ENCODE measurements at places on chromosomes 5 and 9.

DNA sequence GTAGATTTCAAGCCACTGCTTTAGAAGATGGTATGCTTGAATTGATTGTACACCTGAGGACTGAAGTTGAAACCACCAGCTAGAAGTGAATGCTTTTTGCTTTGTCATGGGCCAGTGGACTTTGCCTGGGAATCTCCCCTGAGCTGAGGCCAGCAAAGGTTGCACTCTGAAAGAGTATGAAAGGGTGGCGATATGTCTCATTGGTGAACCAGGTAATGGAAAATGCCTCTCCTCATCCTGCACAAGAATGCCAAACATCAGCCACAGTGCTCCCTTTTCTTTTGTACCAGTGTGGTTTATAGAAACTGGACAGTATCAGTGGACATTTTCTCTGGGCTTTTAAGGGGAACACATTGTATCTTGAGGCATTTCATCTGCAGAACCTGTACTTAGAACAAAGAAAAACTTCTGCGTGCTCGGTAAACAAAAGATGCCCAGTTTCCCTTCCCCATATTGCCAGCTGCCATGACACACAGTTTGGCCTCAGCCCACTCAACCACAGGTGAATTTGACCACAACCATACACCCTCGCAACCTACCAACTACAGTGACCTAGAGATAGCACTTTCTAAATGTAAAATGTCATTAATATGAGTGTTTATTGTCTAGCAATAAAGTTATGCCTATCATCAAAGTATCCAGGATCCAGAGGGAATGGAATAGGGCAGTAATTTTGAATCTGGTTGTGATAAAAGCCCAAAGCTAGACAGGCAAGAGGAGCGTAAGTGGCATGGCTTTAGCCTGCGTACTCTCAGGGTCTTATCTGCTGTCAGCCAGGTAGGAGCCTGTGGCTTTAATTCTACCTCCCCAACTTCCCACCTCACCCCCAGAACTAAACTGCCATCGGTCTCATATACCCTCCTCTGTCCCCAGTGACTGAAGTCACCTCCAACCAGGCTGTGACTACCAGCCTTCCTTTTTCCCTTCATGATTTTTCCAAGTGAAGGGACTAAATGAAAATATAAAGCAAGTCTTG lies 79.5 kb upstream of the LHFPL2 start:
- no peak for DNase-seq

DNA sequence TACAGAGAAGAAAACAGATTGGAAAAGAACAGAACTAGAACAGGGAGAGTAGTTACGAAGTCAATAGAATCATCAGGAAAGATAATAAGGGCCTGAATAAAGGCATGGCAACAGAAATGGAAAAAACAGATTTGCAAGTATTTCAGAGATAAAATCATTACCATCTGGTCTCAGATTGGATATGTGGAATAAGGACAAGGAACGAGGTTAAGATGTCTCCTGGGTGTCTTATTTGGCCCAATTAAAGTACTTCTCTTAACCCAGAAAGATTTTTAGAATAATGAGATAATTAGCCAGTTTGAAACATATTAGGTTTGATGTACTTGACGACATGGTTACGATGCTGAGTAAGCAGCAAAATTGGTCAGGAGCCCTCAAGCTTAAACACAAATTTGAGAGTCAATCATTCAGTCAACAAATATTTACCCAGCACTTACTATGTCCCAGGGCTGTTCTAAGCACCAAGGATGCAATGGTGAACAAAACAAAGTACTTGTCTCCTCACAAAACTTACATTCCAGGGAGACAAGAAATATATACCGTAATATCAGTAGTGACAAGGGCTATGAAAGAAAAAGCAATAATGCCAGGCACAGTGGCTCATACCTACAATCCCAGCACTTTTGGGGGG lies 18.3 kb downstream of the RICTOR start:
- no peak for DNase-seq

DNA sequence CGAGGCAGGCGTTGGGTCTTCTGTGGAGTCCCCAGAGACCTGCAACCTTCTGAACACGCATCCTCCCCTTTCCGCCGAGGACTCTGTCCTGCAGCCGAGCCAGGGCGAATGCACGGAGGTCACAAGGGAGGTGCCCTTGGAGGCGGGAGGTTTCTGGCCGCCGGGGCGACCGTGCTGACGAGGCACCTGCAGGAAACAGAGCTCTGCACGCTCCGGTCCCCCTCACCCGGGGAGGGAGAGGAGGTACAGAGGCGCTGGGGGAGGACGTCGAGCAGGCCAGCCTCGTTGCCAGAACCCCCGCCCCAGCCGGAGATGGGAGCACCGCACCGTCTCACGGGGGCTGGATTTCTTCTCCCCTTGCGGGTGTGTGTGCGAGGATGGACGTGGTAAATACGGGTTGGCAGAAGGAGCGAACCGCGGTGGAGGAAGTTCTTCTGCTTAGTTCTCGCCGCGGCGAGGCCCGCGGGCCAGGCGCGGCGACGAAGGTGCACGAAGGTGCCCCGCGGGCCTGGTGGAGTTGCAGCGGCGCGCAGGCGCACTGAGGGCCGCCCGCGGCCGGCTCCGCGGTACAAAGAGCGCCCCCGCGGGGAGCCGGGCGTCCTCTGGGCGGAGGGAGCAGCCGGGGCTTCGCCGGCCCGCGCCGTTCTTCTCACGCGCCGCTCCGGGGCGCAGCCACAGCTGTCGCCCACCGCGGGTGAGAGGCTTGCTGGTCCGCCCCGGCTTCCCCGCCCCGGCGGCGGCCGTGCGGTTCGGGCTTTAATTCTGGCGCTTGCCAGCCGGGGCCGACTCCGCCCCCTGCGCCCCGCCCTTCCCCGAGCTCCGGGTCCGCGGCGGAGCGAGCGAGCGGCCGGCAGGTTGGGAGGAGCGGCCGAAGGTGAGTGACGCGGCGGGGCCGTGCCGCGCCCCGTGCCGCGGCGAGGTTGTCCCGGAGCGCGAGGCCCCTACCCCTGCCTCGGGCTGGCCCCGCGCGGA lies 289.5 kb downstream of the DOCK8 start:
- DNase-seq, result peak; percentile 5

- DNase-seq, result no peak
Observed at GRCh38 chr9:109640580-109641371, 139.2 kb upstream of the PALM2AKAP2 start.

DNA sequence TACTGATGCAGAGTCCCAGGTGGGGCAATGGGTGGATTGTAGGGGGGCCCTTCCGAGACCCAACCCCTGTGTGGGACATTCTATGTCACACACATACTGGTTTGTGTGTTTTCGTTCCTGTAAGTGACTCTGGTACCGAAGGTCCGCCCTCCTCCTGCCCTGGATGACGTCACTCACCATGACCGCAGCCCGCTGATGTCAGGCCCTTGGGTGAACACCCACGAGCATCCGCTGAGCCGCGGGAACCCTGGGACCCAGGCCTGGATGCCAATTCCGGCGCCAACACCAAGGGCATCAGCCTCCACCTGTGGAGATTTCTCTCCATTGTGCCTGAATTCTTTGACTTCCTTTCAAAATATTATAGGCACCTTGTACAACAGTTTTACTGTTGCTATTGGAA lies 184.3 kb downstream of the MTRR start:
- DNase-seq, result no peak

DNA sequence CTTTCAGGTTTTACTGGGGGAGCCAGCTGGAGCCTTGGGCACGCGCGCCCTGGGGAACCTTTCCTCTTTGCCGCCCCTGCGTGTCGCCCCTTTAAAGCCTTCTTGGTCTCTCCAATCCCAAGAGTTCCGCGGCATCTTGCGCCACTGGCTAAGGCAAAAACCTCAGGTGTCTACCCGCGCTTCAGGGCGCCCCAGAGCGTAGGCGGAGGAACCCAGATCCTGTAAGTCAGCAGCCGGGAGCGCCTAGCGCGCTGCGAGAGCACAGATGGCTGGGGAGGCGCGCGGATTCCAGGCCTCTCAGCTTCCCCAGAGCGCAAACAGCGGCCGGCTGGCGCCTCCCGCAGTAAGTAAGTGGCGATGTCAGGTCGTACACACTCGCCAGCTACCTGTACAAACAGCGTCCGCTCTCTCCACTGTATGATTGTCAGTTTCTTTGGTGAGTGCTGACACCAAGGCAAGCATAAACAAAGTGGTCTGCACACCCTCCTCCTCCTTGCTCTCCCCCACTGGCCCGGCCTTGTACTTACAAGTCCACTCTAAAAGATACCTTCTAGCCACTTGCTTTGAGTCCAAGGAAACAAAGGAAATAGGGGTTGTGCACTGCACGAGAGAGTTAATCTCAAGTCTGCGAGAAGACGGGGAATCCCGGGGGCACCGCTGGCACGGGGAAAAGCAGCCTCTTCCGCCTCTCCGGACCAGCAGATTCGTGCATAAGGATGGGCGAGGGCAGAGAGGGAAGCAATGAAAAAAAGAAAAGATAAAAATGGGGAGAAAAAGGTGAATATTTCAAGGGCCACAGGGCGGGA lies 2.9 kb downstream of the HTR1A start:
- DNase-seq, result no peak

GRCh38 chr5:170070556-170071412 lies 34.9 kb upstream of the FOXI1 start:
- peak; percentile 8 for DNase-seq

Measured in fibroblast of skin of left biceps (primary cell).